ENCODE measurements at places on chromosomes 2 and 18. TPM values are rescaled to one million over a fixed set of nuclear protein-coding genes. Genes with fewer than 3 reads are reported as not detected.

The FOSL2 gene
- 10.6 TPM for total RNA-seq

The OXER1 gene
- not detected for total RNA-seq

The CKAP2L gene
- 4.2 TPM for total RNA-seq

The FOXI3 gene
- total RNA-seq = not detected

The SCYGR4 gene
- not detected for total RNA-seq

The CYP1B1 gene
- total RNA-seq = 11.3 TPM

The HOXD1 gene
- not detected for total RNA-seq

The RAD51AP2 gene
- total RNA-seq = 1.2 TPM

The NAT8 gene
- not detected for total RNA-seq

The CELF4 gene
- total RNA-seq = 150 TPM

The NEB gene
- 3.2 TPM for total RNA-seq

The KLHL29 gene
- total RNA-seq = 16.1 TPM

The DUSP2 gene
- total RNA-seq = 5.5 TPM

The CPLX4 gene
- total RNA-seq = not detected

The CFAP221 gene
- total RNA-seq = 25.4 TPM

The FBXO15 gene
- total RNA-seq = 7.2 TPM

The ZBTB7C gene
- 9.9 TPM for total RNA-seq

The EPG5 gene
- 25.4 TPM for total RNA-seq

The PLGLB2 gene
- 1.6 TPM for total RNA-seq

The CFC1 gene
- 9.2 TPM for total RNA-seq

The GATA6 gene
- 0.23 TPM for total RNA-seq

The FSIP2 gene
- 2.3 TPM for total RNA-seq

The NPHP1 gene
- total RNA-seq = 12.9 TPM

The SUPT7L gene
- 34.6 TPM for total RNA-seq

The CCDC141 gene
- 3.5 TPM for total RNA-seq

The PLA2R1 gene
- 7.2 TPM for total RNA-seq

The GALNT13 gene
- 37.8 TPM for total RNA-seq

The EVX2 gene
- total RNA-seq = not detected

The NTSR2 gene
- 4.2 TPM for total RNA-seq

The MCFD2 gene
- 61.1 TPM for total RNA-seq

The ATP6V1C2 gene
- 0.23 TPM for total RNA-seq

The PPP1R1C gene
- 3.9 TPM for total RNA-seq

The C2orf15 gene
- 17.5 TPM for total RNA-seq

The MARCHF4 gene
- total RNA-seq = 13.6 TPM

The PLB1 gene
- total RNA-seq = 10.6 TPM

The ADD2 gene
- total RNA-seq = 236 TPM

The LRRC30 gene
- total RNA-seq = not detected

The TTR gene
- 410 TPM for total RNA-seq

The ADI1 gene
- total RNA-seq = 11.5 TPM

The FBXO36 gene
- 12.7 TPM for total RNA-seq

The MROH2A gene
- total RNA-seq = under 0.01 TPM

The MRO gene
- total RNA-seq = 1.6 TPM

The CYRIA gene
- total RNA-seq = 79.6 TPM

The OSR1 gene
- total RNA-seq = 2.5 TPM

The PCARE gene
- 0.23 TPM for total RNA-seq

The IL36B gene
- not detected for total RNA-seq

The C18orf32 gene
- 88.8 TPM for total RNA-seq

The RPL37A gene
- 3,287 TPM for total RNA-seq

The UGT1A7 gene
- total RNA-seq = not detected

The ALLC gene
- not detected for total RNA-seq

The EFEMP1 gene
- 16.6 TPM for total RNA-seq

The HAUS1 gene
- total RNA-seq = 30.4 TPM

The NAGK gene
- 49.1 TPM for total RNA-seq

The ACVR2A gene
- 116 TPM for total RNA-seq

The PXDN gene
- total RNA-seq = 30.0 TPM

The NGEF gene
- total RNA-seq = 65.0 TPM

The ABHD3 gene
- 11.8 TPM for total RNA-seq

The STPG4 gene
- total RNA-seq = not detected

Measured in diencephalon (tissue), 1 donor.